Psoas muscle (tissue), 8 donors: ENCODE measurements at places on chromosomes 7 and 10. TPM values are rescaled to one million over a fixed set of nuclear protein-coding genes. Genes with fewer than 3 reads are reported as not detected.

Gene TMEM196
- total RNA-seq = not detected

Gene PROSER2
- total RNA-seq = 1.2 TPM

DNA sequence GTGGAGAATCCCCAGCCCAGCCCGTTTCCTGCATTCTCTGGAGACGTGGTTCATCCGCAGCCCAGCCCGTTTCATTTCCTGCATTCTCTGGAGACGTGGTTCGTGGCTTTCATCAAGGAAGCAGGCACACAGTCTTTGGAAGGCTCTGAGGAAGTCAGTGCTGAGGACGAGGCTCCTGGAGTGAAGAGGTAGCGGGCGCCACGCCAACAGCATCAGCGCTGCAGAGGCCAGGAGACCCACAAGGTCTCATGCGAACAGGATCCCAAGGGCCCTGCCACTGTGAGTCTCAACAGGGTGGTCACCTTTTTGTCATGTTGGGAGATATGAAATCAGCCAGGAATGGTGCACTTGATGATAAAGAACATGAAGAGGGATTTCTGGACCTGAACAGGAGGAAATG lies 12.4 kb upstream of the TCERG1L start:
- no peak for DNase-seq

GRCh38 chr7:116530107-116530820 lies 5.4 kb downstream of the CAV1 start:
- DNase-seq = no peak

GRCh38 chr7:158611541-158611940 lies 23.9 kb upstream of the PTPRN2 start:
- no peak for DNase-seq

GRCh38 chr7:13414181-13414580 lies 575.3 kb downstream of the ETV1 start:
- no peak for DNase-seq
